ENCODE measurements at places on chromosomes 7 and 10.
A peak's percentile ranks its signal among the peaks of the same experiment; 100 is the strongest.

DNA sequence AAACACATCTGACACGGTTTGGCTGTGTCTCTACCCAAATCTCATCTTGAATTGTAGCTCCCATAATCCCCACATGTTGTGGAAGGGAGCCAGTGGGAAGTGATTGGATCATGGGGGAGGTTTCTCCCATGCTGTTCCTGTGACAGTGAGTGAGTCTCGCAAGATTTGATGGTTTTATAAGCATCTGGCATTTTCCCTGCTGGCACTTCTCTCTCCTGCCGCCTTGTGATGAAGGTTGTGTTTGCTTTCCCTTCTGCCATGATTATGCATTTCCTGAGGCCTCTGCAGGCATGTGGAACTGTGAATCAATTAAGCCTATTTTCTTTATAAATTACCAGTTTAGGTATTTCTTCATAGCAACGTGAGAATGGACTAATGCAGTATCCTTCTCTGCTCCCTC, 5.9 kb upstream of the HTR5A start:
- DNase-seq, result no peak

DNA sequence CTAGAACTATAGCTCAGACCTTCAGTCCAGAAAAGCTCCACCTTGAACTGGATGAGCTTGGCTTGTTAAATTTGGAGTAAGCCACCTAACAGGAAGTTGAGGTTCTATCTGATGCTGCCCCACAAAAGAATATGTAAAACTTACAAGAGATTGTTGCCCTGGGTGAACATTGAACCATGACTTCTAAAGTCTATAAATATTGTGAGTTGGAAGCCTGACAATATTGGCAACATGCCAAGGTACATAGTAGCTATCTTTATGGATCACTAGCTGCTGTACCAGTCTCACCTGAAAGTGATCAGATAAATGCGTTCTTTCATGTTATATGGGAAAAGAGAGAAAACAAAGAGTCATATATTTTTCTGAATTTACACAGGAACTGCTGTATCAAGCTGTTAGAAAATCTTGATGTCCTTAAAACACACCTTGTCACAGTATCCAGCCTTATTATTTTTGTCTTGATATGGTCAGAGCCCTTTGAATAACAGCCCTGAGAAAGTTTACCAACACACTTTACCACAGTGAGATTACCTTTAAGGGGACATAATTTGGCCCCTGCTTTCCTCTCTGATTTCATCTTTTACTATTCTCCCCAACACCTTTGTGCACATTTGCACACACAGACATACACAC, 92.0 kb downstream of the LSMEM1 start:
- DNase-seq, result peak; percentile 26

DNA sequence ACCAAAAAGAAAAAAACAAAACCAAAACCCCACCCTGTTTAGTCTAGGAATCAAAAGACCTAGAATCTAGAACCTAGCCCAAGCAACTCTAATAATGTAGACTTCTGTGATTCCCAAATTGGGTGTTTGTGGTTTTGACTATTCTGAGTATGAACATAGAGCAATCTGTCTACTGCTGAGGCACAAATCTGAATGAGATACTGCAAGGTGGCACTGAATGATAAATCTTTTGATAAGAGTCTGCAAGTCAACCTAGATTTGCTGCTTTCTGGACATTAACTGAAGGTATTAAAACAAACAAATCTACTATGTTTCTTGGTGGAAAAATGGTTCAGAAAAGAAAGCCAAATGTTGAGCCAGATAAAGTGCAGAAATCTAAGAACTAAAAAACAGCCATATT, 50.6 kb downstream of the IRF5 start:
- no peak for DNase-seq

GRCh38 chr10:47141349-47141748, 158.6 kb upstream of the GDF10 start:
- no peak for DNase-seq

DNA sequence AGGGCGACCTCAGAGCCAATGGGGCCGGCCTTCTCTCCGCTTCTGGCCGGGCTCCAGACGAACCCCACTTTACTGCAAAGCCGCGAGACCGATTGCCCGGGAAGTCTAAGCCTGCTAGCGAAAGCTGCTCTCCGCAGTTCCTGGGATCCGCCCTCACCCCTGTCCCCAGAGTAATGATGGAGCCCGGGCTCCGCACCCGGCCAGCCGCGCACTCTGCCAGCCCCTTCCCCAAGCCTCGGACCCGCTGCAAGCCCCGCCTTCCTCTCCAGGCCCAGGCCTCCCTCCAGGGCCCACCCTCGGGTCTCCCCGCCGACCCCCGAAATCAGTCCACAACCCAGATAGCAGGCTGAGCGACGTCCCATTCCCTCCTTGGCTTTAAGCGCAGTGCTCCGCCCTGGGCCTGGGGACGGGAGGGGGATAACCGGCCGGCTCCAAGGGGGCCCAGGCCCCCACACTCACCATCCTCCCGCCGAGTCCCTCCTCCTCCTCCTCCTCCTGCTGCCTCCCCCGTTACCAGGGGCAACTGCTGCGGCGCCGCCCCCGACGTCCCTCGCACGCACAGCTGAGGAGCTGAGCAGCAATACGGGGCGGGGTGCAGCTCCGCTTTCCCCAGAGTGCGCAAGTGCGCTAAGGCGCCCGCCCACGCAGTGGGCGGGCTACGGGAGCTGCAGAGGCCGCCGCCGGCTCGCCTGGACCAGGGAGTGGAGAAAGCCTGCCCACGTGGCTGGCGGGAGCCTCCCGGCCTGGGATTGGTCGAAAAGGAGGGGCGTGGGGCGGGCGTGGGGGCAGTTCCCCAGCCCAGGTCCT, at the start of gene ARL3:
TSS of gene ARL3 (minus strand) at position 584 of the 807 bp plus-strand sequence. CDS start at position 462, 122 bp downstream.
- peak; percentile 99 for DNase-seq

DNA sequence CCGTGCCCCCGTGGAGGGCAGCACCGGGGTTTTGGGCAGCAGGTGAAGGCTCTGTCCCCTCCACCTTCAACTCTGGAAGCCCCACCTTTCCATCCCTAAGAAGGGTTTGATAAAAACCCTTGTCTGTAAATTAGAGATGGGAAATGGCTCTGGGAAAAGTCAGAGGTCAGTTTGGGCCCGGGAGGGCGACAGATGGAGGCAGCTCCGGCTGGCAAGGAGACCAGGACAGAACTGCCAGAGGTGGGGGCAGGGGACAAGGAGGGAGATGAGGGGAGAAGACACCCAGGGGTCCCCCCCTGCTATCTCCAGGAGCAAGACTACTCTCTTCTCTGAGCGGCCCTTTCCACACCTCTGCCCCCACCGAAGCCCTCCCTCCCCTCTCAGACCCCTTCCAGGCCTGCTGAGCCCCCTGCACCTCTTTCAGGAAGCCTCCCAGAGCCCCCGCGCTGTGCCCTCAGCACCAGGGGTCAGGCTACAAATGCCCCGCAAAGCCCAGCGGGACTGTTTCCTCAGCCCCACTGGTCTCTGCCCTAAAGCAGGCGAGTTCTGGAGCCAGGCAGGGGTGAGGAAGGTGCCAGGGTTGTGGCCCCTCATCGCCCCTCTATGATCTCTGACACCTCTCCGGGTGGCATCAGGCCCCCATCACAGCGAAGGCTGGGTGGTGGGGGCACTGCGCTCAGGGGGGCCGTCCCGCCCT, 980 bp upstream of the SH2B2 start:
- DNase-seq, result no peak

DNA sequence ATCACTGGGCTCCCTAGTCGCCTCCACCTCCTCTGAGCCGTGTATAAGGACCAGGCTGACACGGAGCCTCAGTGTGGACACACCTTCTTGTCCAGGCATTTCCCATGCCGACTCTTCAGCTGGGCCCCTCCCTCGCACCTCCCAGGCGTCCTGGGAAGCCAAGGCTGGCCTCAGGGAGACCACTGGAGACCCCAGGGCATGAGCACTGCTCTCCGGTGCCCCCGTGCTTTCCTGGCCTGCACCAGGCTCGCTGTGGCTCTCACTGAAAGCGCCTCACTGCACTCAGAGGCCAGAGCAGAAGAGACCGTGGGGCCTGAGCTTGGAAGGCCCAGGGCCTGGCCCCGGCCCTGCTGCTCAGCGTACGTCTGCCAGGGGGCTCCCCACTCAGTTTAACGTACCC, 31.4 kb downstream of the LRRC27 start:
- DNase-seq, result no peak

DNA sequence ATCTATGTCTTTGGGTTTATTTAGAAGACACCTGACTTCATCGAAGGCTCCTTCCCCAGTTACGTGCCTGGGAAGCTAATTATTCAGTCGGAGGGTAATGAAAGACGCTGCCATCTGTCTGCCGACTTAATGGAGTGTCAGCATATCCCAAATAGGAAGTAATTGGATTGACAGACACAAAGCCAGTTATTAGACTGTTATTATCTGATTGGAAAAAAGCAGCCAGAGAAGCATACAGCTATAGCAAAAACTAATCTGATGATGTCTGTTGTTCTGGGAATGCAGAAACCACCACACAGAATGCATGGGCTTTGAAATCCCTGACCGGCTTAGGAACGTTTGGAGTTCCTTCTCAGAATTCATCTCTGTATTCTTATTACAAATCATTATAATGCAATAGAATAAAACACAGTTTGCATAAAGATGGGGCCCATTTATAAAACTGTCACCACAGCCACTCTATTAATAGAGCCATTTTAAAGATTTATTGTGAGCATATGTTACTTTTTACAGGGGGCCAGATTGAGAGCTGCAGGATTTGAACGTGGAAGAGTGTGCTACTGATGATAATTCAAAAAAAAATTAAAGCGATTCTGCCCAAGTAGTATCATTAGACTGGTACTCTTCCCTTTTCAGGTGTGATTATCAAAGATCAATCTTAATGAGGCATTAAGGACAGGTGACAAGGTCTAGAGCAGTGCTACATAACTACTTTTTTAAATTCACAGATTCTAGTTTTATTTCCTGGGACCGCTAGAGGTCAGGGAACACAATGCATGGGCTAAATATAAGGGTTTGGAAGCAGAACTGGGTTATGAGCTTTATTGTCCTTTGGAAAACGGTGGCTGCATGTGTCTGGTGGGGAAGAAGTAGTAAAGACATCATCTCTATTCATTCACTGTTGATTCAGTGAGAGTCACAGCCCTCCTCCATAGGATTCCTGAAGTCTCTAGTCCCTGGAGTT, 330.1 kb upstream of the LRGUK start:
- no peak for DNase-seq

DNA sequence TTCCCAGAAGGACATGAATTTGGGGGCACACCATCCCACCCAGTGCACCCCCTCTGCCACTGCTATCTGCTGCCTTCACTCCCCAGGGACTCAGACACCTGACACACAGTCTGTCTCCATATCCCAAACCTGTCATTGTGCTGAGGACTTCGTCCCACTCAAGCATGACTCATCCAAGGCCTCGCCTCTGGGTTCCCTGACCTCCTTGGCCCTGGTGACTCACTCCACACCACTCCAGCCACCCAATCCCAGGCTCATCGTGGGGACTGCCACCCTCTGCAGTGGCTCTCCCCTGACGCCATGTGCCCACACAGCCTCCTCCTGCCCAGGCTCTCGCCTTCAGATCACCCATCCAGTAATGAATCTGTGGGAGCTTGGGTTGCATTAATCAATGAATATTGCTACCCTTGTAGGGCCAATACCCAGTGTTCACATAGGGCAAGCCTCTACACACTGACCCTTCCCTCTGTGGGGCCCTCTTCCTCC, 6.6 kb upstream of the INSIG1 start:
- peak; percentile 78 for DNase-seq

- no peak for DNase-seq
These were observed 4.9 kb upstream of the PPIF start for GRCh38 chr10:79342295-79342761.

GRCh38 chr7:114141415-114141814, 222.6 kb upstream of the PPP1R3A start:
- DNase-seq, result no peak

DNA sequence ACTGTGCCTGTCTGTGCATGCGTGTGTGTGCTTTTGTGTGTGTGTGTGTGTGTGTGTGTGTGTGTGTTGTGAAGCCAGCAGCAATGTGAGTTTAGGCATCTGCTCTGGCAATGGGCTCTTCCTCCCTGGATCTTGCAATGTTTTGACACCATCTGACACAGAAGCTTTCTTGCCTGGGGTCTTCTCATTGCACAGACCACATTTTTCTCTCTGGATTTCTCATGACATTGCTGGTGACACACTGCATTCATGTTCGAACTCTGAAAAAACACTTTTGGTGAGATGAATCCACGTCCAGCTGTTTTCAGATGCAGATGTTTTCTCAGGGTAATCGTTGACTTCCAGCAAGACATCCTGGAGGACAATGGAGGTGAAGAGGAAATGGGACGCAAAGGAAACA, 63.0 kb upstream of the FZD8 start:
- no peak for DNase-seq

DNA sequence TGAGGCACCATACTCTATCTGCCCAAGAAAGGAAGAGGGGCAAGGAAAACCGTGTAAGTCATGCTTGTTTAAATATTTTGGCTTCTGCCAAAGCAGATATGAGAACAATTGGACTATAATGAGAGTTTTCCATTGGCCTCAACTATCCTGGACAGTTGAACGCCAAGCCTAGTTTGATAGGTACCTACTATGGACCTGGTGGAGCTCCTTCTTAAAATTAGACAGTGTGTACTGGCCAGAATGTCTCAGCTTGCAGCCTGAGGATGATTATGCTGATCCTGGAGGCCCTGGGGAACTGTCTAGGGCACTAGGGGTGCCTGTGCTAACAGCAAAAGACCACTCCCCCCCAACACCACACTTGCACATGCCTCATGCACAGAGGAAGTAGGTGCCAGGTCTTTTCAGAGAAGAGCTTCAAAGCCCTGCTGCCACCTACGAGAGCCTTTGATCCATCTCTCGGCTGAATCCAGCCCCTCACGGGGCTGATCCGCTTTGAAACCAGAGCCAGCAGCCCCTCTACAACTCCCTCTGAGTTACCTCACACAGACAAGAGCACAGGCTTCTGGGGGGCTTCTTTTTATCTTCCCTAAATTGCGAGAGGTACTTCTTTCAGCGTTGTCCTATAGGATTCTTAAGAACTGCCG, 473.8 kb upstream of the GALNT17 start:
- no peak for DNase-seq

GRCh38 chr7:65304175-65304574, 69.5 kb upstream of the ZNF92 start:
- DNase-seq, result no peak

DNA sequence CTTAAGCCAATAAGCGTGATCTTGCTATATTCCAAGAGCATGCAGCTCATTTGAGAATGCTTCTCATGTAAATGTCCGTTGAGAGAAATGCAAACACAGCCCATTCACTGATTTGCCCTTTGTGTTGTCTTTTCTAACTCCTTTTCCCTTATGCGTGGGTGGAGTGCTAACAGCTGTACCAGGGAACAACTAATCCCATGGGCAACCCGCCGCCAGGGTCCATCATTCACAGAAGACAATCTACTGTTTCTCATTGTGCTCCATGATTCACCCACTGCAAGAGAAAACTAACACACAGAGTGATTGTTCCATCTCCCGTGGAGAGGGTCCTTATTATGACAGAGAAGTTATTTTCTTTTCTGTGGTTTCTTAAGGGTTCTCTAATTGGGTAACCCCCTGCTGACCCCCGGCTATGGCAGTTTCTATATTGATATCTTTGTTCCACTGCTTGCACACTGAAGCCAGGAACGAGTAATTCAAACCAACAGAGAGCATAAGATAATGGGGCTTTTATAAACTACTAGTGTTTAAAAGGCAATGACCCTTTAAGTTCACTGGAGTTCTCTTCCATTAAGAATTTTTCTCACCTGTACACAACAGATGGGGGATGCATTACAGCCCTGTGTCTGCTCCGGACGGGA, 298.7 kb downstream of the BAMBI start:
- peak; percentile 97 for DNase-seq
